Left ventricle myocardium inferior (tissue), 1 donor: ENCODE measurements at places on chromosomes 3 and 15.

DNA sequence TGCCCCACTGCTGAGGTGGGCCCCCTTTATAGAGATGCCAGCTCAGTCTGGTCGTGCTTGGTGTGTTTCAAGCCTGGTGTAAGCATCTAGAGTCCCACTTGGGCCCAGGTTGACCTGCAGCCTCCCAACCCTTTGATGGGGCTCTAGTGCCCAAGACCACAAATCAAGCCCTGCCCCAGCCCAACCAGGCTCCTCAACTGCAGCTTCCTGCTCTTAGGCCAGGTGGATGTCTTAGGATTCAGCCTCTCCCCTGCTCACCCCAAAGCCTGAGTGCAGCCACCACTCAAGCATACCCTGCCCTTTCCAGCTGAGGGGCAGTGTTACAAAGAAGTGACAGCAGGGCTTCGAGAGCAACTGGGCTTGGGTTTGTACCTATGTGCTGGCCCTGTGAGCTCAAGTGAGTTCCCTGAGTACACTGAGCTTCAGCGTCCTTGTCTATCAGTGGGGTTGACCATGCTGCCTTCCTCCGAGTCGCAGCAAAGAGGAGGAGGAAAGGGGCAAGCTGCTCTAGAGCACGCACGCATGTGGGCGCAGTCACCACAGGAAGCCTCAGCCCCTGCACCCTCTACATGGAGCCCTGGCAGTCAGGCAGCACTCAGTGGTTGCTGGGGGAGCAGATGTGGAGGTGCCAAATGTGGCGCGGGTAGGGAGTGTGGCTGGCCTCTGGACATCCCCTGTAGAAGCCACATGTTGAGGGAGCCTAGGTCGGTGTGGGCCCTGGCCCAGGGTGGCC is 120.7 kb downstream of the EEFSEC start:
- DNase-seq = no peak

GRCh38 chr15:27327467-27328025 is 356.6 kb downstream of the GABRG3 start:
- no peak for DNase-seq

GRCh38 chr3:45092132-45093031 is 53.8 kb downstream of the CDCP1 start:
- DNase-seq = no peak

DNA sequence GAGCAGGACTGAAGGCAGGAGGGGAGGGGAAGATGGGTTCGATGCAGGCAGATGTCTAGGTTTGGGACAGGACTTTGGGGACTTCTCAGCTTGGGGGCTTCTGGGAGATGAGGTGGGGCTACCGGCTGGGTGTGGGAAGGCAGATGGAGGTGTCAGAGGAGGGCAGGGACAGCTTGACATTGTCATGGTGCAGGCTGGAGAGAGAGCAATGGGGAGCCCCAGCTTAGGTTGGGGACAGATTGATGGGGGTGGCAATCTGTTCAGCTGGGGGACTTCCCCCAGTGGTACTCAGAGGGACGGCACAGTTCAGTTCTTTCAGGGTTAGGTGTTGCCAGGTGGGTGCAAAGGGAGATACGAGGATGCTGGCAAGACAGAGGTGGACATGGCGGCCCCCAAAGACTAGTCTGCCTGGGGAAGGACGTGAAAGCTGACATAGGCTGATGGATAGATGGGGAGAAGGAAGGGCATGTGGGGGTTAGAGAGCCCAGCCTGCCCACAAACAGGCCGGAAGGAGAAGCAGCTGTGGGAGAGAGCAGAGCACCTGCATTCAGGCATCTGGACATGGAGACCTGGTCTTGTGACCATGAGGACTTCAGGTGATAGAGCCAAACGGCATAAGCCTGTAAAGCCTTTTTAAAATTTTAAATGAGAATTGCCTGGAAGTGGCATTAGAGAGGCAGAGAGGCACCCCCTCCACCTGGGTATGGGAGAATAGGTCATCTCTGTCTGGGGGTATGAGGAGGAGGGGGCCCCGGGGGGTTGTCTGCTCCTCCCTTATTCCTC is 21.1 kb downstream of the ACAA1 start:
- DNase-seq = no peak

- peak; percentile 79 for DNase-seq
Measured at GRCh38 chr3:194985031-194985578, 285.9 kb downstream of the XXYLT1 start.

DNA sequence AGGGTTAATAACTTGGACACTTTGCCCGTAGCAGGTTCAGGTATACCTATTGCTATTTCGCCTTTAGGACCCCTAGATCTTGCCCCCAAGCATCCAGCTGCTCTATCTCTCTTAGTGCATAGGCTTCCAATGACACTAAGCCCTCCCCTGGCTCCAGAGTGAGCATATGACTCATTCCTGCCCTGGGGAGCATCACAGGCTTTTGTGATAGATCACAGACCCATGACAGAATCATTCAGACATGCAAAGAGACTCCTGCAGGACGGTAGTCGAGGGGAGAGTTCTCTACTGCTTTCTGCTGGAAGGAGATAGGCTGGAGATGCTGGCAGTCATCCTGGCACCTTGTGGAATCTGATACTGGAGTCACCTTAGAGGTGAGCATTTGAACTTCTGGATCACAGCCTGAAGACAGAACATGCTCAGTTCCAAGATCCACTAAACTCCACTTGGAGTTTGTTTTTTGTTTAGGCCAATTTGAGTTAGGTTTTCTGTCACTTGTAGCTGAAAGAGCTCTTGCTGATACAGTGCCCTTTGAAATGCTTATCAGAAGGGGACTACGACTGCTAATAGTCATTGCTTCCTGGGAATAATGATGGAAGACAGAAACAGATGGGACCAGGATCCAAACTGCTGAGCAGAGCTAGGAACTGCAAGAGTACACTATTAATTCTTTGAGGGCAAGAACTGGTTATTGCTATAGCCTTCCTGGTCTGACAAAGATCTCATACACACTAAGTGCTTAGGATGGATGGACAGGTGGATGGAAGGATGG is 11.0 kb downstream of the LYSMD2 start:
- peak; percentile 43 for DNase-seq

DNA sequence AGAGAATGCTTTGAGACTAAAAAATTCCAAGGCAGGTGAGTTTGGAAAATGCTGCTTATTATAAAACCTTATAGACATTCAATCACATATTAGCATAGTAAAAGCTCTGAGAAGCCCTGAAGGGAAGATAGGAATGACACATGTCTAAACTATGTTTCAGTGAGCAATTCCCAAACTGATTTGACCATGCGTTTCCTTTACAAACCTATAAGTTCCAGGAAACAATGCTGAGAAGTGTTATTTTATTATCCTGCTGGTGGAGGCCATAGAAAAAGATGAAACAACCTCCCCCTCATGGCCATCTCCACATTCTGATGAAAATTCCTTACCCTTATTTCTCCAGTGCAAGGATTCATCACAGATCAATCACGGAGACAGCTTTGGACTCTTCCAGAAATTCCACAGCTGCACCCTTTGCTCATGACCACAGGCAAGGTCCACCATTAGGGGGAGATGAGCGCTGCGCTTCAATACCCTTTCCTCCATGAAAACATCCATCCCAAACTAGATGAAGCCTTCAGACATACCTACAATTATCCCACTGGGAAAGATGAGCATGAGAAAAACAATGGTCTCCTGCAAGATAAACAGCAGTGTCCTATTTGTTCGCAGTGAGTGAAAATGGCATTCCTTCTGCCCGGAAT is 372.1 kb downstream of the MAGI1 start:
- no peak for DNase-seq

DNA sequence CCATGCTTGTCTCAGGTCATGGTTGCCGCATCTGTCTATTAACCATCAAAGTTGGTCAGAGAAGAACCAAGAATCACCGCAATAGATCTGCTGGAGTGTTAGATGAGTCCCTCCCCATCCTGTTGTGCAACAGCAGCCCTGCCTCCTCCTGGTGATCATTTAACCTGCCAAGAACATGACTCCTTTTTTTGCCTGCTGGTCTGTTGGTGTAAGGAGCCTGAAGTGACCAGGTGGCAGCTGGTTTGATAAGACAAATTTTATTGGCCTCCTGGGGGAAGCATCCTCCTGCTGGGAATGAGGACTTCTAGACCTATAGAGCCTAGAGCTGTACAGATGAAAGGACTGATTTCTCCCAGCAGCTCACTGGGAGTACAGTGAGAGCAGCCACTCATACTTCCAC is 43.5 kb upstream of the RAF1 start:
- no peak for DNase-seq

DNA sequence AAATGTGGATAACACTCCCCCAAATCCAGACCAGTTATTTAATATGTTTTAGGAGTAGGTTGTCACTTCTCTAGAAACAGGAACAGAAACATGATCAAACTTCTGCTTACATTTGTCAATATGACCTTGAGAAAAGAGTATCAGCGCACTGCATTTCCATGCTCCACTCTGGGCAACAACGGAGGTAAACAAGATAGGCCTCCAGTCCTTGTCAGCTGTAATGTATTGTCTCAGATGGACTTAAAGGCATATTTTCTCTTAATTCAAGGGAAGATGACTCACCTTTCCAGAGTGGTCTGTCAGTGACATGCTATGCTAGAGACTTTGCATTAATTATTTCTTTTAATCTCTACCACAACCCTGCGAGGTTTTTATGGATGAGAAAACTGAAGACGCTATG is 51.6 kb upstream of the TCF12 start:
- no peak for DNase-seq

DNA sequence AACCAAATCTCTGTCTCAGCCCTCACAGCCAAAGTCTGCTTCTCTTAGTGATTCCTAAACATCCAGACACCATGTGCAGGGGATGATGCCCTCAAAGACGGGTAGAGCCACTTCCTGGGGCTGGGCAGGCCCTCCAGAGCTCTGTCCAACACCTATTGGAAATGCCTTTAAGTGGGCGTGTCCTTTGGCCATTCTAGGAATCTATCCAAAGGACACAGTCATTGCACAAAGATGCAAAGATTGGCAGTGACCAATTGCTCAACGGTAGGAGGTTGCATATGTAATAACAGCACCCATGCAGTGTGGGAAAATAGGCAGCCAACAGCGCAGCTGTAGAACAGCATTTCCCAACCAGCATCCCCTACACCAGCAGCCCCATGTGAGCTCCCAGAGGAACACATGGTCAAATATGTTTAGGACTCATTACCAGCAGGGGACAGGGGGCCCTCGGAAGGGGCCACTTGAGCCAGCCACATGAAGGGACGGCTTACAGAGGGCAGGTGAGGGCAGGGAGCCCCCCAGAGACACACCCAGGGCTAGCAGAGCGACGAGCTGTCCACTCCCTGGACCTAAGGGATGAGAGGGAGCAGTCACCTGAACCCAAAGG is 142.8 kb upstream of the IQSEC1 start:
- no peak for DNase-seq

DNA sequence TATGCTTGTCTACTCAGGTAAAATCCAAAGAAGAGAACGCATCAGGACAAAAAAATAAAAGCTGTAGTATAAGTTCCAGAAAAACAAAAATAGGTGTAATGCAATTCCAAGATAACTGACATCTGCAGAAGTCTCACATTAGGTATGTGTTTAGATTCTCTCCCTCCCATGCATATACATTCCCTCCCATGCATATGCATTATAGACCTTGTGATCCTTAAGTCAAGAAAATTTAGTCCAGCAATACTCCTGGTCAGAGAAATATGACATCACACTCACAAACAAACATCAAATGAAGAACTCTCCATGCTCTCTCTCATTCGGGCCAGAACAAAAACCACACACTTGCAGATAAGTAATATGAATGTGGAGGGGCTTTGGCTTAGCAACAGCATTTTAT is 25.3 kb upstream of the STRIT1 start:
- DNase-seq = no peak

DNA sequence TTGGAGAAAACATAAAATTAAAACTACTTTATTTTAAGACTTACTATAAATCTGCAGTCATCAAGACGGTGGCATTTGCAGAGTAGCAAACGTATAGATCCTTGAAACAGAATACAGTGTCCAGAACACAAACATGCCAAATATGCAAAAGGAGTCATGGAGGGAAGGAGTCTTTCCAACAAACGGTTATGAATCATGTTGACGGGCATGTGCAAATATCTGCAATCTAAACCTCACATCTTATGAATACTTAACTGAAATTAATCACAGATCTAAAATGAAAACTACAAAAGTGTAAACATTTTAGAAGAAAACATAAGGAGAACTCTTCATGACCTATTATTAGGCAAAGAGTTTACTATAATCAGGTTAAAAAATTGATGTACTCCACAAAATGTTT is 69.4 kb downstream of the TFRC start:
- no peak for DNase-seq
